ENCODE measurements at places on chromosomes 2 and 18.

DNA sequence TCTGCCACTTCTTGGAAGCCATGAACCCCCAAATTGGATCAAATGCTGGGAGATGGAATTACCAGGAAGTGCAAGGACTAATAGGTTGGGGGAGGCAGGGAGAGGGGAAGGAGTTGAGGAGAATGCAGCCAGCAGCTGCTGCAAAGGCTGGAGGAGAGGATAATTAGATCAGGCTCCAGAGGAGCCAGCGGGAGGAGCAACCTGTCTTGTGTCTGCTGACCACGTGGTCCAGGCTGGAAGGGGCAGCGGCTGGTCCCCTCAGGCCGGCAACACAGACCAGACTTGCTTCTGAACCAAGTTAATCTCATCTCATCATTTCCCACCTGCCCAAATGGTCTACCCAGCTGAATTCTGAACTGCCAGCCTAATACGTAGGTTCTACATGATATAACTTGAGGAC, 68.3 kb downstream of the MRO start:
- DNase-seq = no peak
- H3K4me1 ChIP-seq = no peaks in the 10 kb centered on the region
- no peaks in the 10 kb centered on the region for H3K36me3 ChIP-seq
- H3K4me3 ChIP-seq = no peak overlapping the region

GRCh38 chr2:9053534-9053931, 50.0 kb upstream of the MBOAT2 start:
- H3K27ac ChIP-seq = no peak overlapping the region
- H3K4me3 ChIP-seq = no peak overlapping the region
- no peaks in the 10 kb centered on the region for H3K36me3 ChIP-seq
- no peaks in the 10 kb centered on the region for H3K4me1 ChIP-seq
- DNase-seq = no peak

GRCh38 chr18:58609536-58609993, 19.3 kb downstream of the ALPK2 start:
- H3K36me3 ChIP-seq = peaks cover 7% of the 10 kb centered on the region
- no peak overlapping the region for H3K4me3 ChIP-seq
- no peaks in the 10 kb centered on the region for H3K27me3 ChIP-seq
- no peak overlapping the region for H3K27ac ChIP-seq

- no peak overlapping the region for H3K4me3 ChIP-seq
- no peak for DNase-seq
Observed at GRCh38 chr18:50298443-50299284, 11.2 kb upstream of the CXXC1 start.

GRCh38 chr2:162328424-162329157, 10.1 kb upstream of the IFIH1 start:
- no peaks in the 10 kb centered on the region for H3K36me3 ChIP-seq
- no peaks in the 10 kb centered on the region for H3K27me3 ChIP-seq
- no peak overlapping the region for H3K27ac ChIP-seq
- no peaks in the 10 kb centered on the region for H3K4me1 ChIP-seq
